ENCODE measurements at places on chromosomes 4 and X.

- no peak for DNase-seq
These were observed 188.4 kb upstream of the ANK2 start for GRCh38 chr4:112860830-112861690.

DNA sequence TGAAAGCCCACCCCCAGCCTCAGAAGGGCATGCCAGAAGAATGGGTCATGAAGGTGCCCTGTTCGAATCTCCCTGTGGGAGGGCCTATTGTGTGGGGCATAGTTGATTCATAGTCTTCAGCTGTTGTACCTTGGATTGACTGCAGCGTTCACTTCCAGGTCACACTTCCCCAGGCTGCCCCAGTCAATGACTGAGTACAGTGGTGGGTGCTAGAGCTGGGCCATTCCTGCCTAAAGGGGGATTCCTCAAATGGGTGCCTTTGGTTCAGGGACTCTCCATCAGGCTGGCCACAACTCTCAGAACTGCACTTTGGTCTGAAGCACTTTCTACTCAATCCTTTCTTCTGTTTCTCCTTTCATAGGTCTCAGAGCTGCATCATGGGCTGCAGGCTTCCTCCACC lies 35.0 kb upstream of the RASGEF1B start:
- DNase-seq, result no peak

GRCh38 chr4:87451537-87451936 lies 29.2 kb downstream of the NUDT9 start:
- DNase-seq, result no peak

DNA sequence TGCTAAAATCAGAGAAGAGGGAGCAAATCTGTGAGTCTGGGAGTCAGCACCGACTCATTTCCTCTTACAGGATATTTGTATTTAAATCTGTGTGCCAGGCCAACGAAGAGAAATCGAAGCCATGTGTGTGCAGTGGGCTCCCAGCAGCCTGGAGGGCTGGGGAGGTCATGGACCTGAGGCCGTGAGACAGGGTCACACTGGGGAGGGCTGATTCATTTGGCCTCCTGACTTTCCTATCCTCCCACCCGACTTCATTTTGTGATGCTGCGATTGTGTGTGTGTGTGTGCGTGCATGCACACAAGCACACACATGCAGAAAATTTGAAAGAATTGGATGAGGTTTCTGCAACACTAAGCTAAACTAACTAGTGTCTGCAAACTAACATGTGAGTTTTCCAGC lies 48.7 kb upstream of the STX18 start:
- DNase-seq, result no peak

- DNase-seq, result no peak
These were observed 383.8 kb downstream of the GRXCR1 start for GRCh38 chr4:43276321-43276720.

GRCh38 chrX:40092808-40093435 lies 4.8 kb downstream of the BCOR start:
- DNase-seq, result no peak

DNA sequence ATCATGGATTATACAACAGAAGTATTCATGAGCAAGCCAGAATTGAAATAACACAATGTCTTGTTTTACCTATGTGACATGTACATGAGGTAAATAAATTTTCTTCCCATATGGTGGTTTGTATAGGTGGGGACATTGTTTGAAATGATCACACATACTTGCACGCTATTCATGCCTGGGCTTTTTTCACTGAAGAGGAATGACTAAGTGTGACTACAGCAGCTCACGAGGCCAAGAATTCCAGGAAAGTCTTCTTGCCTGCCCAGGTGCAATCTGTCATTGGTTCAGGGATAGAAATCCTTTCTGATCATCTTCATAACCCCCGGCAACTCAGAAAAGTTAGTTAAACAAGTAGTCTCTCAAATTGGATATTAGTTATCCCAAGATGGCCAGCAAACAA lies 36.3 kb upstream of the AREG start:
- no peak for DNase-seq

GRCh38 chrX:144335402-144335801 lies 451.5 kb downstream of the UBE2NL start:
- no peak for DNase-seq

GRCh38 chr4:155011163-155011780 lies 197.2 kb upstream of the NPY2R start:
- no peak for DNase-seq

DNA sequence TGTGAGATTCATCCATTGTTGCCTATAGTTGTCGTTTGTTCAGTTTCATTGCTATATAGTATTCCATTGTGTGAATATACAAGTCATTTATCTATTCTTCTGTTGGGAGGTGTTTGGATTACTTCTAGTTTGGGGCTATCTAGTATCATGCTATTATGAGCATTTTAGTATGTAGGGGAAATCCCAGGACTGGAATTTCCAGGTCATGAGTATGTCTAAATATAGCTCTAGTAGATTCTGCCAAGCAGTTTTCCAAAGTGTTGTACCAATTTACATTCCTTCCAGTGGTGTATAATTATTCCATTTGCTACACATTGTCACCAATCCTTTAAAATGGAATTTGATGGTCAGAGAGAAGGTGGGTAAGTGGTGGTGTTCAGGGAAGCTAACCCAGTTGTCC lies 30.1 kb downstream of the EGFL6 start:
- no peak for DNase-seq
